ENCODE measurements at places on chromosomes 4 and X. TPM values are rescaled to one million over a fixed set of nuclear protein-coding genes. Genes with fewer than 3 reads are reported as not detected.

The IBSP gene
- total RNA-seq, result not detected

The MYL5 gene
- total RNA-seq, result 32.9 TPM

The WDR45 gene
- total RNA-seq, result 96.9 TPM

DNA sequence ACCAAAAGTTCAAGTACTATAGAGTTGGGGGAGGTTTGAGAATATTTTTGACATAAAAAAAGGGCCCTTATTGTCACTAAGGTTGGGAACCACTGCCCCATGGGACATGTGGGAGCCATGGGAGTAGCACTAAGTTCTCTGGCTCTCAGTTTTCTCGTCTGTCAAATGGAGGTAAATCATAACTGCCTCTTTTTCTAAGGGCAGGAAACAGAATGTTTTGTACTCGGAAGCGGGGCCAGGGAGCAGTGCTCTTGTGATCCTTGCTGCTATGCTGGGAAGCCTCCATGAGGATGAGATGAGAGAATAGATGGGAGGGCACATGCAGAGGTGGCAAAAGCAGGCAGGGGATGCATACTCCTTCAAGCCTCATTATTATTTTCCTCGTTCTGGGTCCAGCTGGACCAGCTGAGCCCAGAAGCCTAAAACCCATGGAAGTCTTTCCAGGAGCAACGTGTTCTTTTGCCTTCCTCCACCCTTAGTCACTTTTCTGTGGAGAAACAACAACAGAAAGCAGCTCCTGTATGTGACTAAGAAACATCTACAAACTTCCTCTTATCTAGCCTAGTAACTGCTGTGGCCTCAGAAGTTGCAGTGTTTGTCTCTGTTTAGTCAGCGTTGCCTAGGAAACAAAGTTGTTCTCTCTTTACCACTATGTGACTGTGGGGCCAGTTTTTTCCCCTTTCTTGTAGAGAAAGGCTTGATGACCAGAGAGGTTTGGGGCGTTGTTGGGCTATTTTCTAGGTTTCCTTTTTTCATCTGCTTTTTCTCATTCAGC, 64.8 kb downstream of the TSC22D3 start:
- peak; percentile 86 for DNase-seq

GRCh38 chr4:1807332-1807777, 14.3 kb downstream of the FGFR3 start:
- DNase-seq, result no peak

- DNase-seq, result no peak
Observed at GRCh38 chrX:11537141-11537540, 128.6 kb downstream of the ARHGAP6 start.
